GM23338 (cell line): ENCODE measurements at places on chromosomes 11 and 22. TPM values are rescaled to one million over a fixed set of nuclear protein-coding genes. Genes with fewer than 3 reads are reported as not detected.

ACR gene
- 2.2 TPM in 1 of 2 replicates, not detected in the other for total RNA-seq

DNA sequence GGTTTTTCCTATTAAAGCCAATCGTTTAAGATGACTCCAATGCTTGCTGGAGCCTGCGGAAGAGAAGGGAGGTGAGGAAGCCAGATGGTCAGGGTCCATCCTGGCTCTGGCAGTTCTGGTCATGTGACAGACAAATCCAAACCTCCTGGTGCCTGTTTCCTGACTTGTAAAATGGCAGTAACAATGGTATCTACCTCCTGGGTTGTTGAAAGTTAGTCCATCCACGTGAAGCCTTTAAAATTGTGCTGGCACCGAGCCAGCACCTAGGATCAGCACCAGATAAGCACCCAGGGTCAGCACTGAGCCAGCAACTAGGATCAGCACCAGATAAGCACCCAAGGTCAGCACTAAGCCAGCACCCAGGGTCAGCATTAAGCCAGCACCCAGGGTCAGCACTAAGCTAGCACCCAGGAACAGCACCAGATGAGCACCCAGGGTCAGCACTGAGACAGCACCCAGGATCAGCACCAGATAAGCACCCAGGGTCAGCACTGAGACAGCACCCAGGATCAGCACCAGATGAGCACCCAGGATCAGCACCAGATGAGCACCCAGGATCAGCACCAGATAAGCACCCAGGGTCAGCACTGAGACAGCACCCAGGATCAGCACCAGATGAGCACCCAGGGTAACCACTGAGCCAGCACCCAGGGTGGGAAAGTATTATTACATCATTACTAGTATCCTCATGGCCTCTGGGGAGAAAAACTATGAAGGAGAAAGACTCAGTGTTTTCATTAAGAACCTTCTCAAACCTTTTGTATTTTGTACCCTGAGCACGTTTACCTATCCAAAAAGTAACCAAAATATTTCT lies 17.2 kb downstream of the KIAA0930 start:
- H3K27ac ChIP-seq, result no peak overlapping the region
- peaks cover 7% of the 10 kb centered on the region for H3K4me1 ChIP-seq
- no peaks in the 10 kb centered on the region for H3K36me3 ChIP-seq
- no peak overlapping the region for H3K4me3 ChIP-seq
- no peak for DNase-seq

DNA sequence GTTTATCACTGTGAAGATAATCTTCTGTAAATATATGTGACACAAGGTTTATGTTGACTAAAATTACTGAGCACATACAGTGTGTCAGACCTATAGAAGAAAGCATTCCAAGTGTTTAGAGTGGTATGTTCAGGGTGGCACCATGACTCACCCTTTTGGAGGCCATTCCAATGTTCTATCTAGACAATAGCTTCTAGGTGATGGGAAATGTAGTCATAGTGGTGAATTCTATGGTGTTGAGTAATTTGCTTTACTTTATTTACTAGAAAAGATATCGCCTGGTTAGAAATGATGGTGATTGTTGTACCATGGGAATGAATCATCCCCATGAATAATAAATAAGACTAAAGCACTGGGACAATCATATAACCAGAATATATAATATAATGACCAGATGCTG lies 72.9 kb upstream of the OR4C15 start:
- no peak overlapping the region for H3K27ac ChIP-seq
- H3K36me3 ChIP-seq, result peaks cover 17% of the 10 kb centered on the region
- no peaks in the 10 kb centered on the region for H3K27me3 ChIP-seq
- H3K4me1 ChIP-seq, result no peaks in the 10 kb centered on the region

DNA sequence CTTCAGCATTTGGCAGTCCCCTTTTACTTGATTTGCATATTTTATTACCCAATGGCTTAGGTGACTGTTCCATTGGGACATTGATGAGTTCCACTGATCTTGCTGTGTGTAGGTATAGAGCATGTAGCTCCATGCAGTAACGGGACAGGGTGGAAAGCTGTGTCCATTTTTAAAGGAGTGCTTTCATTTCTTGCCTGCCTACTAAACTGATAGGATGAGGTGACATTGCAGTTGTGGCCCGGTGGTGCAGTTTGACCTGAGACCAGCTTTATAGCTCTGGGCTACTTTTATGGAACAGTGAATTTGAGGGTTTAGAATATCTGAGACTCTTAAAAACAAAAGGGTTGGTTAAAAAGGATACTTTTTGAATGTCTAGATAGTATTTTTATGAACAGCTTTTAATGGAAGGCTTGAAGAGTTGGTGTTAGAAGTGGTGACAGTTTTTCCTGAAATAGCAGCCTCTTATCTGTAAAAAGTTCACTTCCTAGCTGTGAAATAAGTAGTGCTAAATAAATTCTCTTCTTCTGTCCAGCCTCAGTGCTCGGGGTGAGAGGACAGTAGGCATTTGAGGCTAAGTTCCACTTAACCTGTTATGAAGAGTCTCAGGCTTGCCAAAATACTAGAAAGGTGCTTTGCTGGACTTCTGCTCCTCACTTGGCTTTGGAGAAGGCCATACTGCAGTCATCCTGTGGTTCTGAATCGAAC lies 27.0 kb downstream of the NAT10 start:
- DNase-seq, result no peak
- no peak overlapping the region for H3K4me3 ChIP-seq
- H3K36me3 ChIP-seq, result peaks cover 49% of the 10 kb centered on the region

DNA sequence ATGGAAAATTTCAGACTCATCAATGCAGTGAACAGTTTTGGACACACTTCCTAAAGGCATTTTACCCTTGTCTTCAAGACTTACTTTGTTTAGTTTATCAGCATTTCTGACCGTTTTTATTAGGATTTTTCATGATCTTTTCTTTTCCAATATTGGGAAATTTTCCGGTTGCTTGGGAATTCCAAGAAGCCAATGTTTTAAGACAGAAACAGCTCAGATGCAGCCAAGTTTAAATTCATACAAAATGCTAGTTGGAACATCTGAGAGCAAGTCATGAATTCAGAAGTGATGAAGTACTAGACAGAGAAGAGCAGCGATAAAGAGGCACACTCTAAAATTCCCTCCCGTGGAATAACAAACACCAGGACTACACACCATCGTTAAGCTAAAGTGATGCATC lies 68.6 kb downstream of the RAB38 start:
- no peaks in the 10 kb centered on the region for H3K27me3 ChIP-seq
- no peak overlapping the region for H3K4me3 ChIP-seq
- H3K36me3 ChIP-seq, result no peaks in the 10 kb centered on the region
- no peak for DNase-seq

TSGA10IP gene
- total RNA-seq, result 1.1 and 2.0 TPM in 2 replicates

CCDC116 gene
- 0.14 TPM in 1 of 2 replicates, not detected in the other for total RNA-seq

DNA sequence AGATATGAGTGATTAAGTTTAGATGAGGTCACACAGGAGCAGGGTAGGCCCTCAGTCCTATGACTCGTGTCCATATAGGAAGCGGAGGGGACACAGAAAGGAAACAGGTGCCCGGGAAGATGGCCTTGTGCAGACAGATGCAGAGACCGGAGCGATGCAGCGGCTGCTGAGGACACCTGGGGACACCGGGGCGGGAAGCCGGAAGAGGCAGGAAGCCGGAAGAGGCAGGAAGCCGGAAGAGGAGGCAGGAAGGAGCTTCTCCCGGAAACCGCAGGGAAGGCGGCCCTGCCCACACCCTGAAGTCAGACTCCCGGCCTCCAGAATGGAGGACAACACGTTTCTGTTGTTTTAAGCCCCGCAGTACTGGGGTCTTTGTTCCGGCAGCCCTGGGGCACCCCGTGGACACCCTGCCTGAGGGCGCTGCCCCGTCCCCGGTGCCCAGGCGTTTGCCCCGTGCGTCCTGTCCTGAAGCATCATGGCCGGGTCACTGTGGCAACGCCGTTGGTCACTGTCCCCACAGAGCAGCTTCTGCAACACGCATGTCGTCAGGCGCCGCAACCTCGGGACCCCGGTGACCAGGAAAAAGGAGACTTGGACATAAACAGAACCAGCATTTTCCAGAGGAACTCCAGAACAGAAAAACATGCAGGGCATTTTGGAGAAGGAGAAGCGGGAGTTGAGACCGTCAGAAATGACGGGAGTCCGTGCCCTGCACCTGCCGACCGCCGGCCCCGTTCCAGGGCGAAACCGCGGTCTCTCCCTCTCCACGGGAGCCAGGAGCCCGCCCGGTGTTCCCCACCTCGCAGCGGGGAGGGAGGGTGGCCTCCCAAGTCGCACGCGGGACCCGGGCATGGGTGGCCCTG lies 103.4 kb downstream of the BRD1 start:
- no peak overlapping the region for H3K27ac ChIP-seq

GRCh38 chr22:17352798-17353197 lies 16.5 kb upstream of the CECR2 start:
- DNase-seq, result no peak
- no peak overlapping the region for H3K27ac ChIP-seq
- no peak overlapping the region for H3K4me3 ChIP-seq
- H3K36me3 ChIP-seq, result no peaks in the 10 kb centered on the region

SIK2 gene
- total RNA-seq, result 6.6 and 6.7 TPM in 2 replicates

KREMEN1 gene
- 3.4 and 3.8 TPM in 2 replicates for total RNA-seq

DNA sequence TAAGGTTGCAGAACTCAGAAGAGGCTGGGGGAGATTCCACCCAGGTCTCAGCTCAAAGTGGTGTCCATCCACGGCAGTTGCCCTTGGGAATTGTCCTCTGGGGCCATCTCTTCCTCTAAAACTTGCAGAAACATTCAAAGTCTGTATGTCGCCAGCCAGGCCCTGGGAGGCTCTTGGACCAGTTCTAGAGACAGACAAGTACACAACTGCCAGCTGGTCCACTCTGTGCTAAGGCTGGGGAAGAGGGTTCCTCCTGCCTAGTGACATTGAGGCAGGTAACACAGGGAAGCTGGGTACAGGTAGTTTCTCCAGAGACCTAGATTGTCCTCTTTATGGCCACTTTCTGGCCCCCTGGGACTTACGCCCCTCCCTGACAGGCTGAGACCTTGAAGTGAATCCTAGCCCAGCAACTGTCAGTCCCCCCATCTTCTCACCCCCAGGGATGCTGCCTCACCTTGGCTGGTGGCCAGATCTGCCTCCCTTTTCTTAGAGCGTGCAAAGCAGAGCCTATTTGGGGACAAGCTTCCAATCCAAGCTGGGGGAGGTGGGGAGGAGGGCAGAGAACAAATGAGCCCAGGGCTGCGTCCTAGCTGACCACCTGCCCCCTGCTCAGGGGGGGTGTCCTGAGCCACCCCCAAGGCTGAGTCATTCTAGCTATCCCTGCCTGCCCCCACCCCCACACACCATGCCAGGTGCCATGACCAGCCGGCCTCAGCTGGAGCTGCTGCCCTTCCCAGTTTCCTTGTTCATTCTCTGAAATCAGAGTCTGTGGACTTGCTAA lies 8.4 kb downstream of the FAM83F start:
- DNase-seq, result no peak
- H3K27me3 ChIP-seq, result no peaks in the 10 kb centered on the region
- no peak overlapping the region for H3K27ac ChIP-seq
- no peak overlapping the region for H3K4me3 ChIP-seq

GRCh38 chr11:64251016-64251752 lies at the start of gene PLCB3:
TSS of gene PLCB3 (plus strand) at chr11:64251530. CDS start at chr11:64251650, 120 bp downstream.
- peak within 1 kb of the TSS; percentile 96 for H3K27ac ChIP-seq
- H3K27me3 ChIP-seq, result no peaks in the 10 kb centered on the region
- peak; percentile 83 for DNase-seq
- no peaks in the 10 kb centered on the region for H3K36me3 ChIP-seq

TNNT3 gene
- total RNA-seq, result not detected in 2 replicates

DNA sequence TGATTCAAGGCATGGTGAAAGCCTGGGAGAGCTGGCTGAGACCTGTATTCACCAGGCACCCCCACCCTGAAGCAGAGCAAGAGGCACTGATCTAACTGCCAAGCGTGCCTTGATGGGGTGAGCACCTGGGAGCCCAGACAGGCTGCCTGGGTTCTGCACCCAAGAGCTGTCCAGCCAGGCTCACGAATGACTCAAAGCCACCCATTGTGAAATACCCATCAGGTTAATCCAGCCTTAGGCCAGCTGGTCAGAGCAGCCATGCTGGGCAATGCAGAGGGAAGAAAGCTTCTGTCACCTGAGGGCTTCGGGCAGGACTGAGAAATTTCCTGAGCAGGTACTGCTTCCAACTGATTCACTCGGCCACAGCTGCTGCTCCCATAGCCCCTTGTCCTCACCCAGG lies 22.1 kb downstream of the THOC5 start:
- no peak overlapping the region for H3K27ac ChIP-seq
- no peaks in the 10 kb centered on the region for H3K4me1 ChIP-seq
- peaks cover 54% of the 10 kb centered on the region for H3K36me3 ChIP-seq
- H3K4me3 ChIP-seq, result no peak overlapping the region
- H3K27me3 ChIP-seq, result no peaks in the 10 kb centered on the region
- DNase-seq, result no peak

GRCh38 chr11:133269267-133269666 lies 263.0 kb downstream of the OPCML start:
- no peaks in the 10 kb centered on the region for H3K36me3 ChIP-seq
- no peak overlapping the region for H3K4me3 ChIP-seq
- DNase-seq, result no peak
- H3K4me1 ChIP-seq, result no peaks in the 10 kb centered on the region

- no peak overlapping the region for H3K4me3 ChIP-seq
- H3K36me3 ChIP-seq, result no peaks in the 10 kb centered on the region
- no peaks in the 10 kb centered on the region for H3K27me3 ChIP-seq
- DNase-seq, result peak; percentile 43
- no peak overlapping the region; the same call in 1 of the 2 replicates for H3K27ac ChIP-seq
These were observed 114.8 kb upstream of the FIBIN start for GRCh38 chr11:26878959-26879581.

GRCh38 chr11:47908198-47908597 lies 60.0 kb upstream of the NUP160 start:
- H3K36me3 ChIP-seq, result no peaks in the 10 kb centered on the region
- H3K27me3 ChIP-seq, result no peaks in the 10 kb centered on the region
- DNase-seq, result no peak
- H3K4me3 ChIP-seq, result no peak overlapping the region
- no peaks in the 10 kb centered on the region for H3K4me1 ChIP-seq

- peaks cover 8% of the 10 kb centered on the region; the same call in 1 of the 2 replicates for H3K4me1 ChIP-seq
- DNase-seq, result no peak
- H3K27me3 ChIP-seq, result no peaks in the 10 kb centered on the region
- no peak overlapping the region for H3K4me3 ChIP-seq
These were observed 39.5 kb downstream of the CHRDL2 start for GRCh38 chr11:74691755-74692154.

ENTHD1 gene
- total RNA-seq, result not detected in 2 replicates

GRCh38 chr11:1876361-1877063 lies 15.2 kb downstream of the PRR33 start:
- no peaks in the 10 kb centered on the region for H3K36me3 ChIP-seq
- H3K27me3 ChIP-seq, result no peaks in the 10 kb centered on the region
- H3K4me1 ChIP-seq, result no peaks in the 10 kb centered on the region
- DNase-seq, result peak; percentile 74
- no peak overlapping the region for H3K4me3 ChIP-seq

SPDYC gene
- not detected in 2 replicates for total RNA-seq

ACTN3 gene
- 3.8 and 6.3 TPM in 2 replicates for total RNA-seq

DNA sequence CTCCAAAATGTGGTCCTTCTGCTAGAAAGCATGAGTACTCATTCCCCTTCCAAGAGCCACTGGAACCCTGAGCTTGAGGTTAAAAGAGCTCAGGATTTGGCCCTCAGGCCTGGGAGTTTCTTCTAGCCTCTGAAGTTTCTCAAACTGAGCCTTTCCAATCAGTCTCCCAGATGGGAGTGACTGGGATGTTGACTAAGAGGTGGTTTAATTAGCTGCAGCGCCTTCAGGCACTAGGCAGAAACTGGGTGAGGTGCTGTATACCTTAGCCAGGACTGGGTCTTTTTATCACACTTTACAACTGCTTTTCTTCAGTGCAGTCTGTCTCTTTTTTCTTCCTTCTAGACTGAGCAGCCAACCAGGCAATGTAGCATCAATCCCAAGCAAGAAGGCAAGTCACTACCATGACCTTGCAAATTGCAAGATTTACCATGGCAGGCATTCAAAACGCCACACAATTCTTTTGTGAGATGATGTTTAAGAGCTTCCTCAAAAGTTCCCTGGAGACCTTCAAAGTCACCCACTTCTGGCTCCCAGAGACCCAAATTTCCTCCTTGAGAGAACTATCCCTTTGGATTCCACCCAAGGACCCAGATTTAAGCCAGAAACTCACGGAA lies 93.0 kb downstream of the SLC1A2 start:
- H3K27me3 ChIP-seq, result peaks cover 26% of the 10 kb centered on the region
- no peak for DNase-seq
- H3K27ac ChIP-seq, result no peak overlapping the region
- H3K4me1 ChIP-seq, result peaks cover 21% of the 10 kb centered on the region
